ENCODE measurements at places on chromosomes 3 and 15. TPM values are rescaled to one million over a fixed set of nuclear protein-coding genes. Genes with fewer than 3 reads are reported as not detected.

- H3K36me3 ChIP-seq = peaks cover 3% of the 10 kb centered on the region
- no peak for DNase-seq
- H3K4me3 ChIP-seq = no peak overlapping the region
- no peak overlapping the region for H3K27ac ChIP-seq
- no peaks in the 10 kb centered on the region for H3K4me1 ChIP-seq
- H3K27me3 ChIP-seq = no peaks in the 10 kb centered on the region
These were observed 18.4 kb downstream of the ANKDD1A start for GRCh38 chr15:64930019-64930652.

GRCh38 chr3:174536319-174536718 lies 322.8 kb upstream of the NAALADL2 start:
- H3K4me1 ChIP-seq = no peaks in the 10 kb centered on the region
- H3K4me3 ChIP-seq = no peak overlapping the region
- no peaks in the 10 kb centered on the region for H3K36me3 ChIP-seq
- no peak overlapping the region for H3K27ac ChIP-seq

GRCh38 chr3:39216176-39216790 lies 23.9 kb upstream of the XIRP1 start:
- peaks cover 9% of the 10 kb centered on the region for H3K27me3 ChIP-seq
- H3K4me1 ChIP-seq = peaks cover 3% of the 10 kb centered on the region
- no peak for DNase-seq
- no peaks in the 10 kb centered on the region for H3K36me3 ChIP-seq

FOXB1 gene
- total RNA-seq = 0.13 TPM

CCDC54 gene
- not detected for total RNA-seq

GXYLT2 gene
- 0.19 TPM for total RNA-seq

TMC3 gene
- not detected for total RNA-seq

ATP10A gene
- total RNA-seq = 50.0 TPM
